ENCODE measurements at places on chromosomes 6 and 20.

DNA sequence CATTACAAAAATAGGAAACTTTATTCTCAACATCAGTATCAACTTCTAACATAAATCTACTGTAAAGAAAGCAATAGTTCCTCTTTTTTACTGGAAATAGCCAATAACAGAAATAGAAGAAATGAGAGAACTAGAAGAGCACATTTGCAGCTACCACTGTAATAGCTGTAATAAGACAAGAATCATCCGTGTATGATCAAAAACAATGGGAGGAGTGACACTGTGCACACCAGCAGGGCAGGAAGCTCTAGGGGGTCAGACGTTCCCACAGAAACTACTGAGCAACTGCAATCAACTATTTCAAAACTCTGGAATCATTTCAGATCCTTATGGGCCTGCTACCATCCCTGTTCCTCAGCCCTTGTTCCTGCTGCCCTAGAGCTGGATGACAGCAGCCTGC, 43.7 kb downstream of the NINL start:
- DNase-seq: no peak

- DNase-seq: no peak
These were observed 10.3 kb downstream of the SERPINB1 start for GRCh38 chr6:2831392-2831791.

GRCh38 chr6:169805242-169805838, 53.9 kb downstream of the ERMARD start:
- DNase-seq: no peak

DNA sequence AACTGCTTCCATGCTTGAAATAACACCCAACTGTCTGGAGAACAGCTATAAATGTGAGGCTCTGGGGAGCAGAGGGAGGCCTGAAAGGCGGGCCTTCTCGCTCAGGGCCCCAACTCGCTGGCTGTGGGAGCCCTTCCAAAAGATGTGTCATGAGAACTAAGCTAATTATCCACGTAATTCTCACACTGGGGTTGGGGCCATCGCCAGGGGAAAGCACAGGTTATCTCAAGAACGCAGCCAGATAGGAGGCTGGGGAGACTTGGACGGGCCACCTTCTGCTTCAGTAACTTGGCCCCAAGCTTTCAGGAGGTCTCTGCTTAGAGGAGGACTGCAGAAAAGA, 1.6 kb downstream of the PXDC1 start:
- no peak for DNase-seq

DNA sequence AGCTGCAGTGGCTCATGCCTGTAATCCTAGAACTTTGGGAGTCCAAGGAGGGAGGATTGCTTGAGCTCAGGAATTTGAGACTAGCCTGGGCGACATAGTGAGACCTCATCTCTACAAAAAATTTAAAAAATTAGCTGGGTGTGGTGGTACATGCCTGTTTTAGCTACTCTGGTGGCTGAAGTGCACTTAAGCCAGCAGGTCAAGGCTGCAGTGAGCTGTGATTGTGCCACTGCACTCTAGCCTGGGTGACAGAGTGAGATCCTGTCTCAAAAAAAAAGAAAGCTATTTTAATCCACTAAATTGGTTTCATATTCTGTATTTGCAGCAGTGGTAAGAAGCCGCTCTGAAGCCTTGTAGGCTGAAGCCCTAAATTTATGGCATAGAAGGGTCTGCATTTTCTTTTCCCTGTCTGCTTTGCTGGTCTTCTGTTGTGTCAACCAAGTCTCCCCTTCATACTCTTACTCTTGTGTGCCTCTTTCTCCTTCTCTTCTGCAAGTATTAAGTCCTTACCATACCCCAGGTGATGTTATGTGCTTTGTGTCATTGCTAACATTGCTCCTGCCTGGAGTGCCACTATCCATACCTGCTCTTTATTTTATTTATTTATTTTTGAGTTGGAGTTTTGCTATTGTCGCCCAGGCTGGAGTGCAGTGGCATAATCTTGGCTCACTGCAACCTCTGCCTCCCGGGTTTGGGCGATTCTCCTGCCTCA, 70.9 kb downstream of the MYO6 start:
- no peak for DNase-seq

DNA sequence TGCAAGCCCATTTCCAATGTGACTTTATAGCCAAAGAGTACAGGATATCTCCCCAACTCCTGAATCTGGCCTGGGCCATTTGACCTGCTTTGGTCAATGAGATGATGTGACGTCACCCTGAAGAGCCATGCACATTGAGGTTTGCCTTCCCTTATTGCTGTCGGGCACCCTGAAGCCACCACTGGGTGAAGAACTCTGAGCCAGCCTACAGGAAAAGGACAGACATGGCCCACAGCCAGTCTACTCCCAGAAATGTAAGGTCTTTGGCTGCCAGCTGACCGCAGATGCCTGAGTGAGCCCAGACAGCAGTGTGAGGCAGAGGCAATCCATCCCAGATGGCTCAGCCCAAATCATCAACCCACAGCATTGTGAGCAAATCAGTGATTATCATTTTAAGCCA, 3.7 kb upstream of the SYNDIG1 start:
- DNase-seq: no peak

DNA sequence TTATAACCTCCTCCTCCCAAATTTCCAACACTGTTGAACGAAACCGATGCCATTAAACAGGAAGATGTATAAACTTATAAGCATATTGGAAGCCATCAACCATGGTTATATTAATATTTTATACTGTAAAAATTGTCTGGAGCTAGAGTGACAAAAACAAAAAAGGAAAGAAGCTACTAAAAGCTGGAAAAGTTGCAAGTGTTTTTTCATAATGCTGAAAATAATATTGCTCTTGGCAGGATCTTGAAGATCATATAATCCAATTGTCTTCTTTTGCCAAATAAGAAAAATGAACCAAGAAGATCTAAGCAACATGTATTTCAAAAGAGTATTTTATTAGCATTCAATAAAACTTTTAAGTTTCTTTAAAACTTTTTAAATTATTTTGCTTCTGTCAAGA, 268.9 kb upstream of the HSF2 start:
- DNase-seq: no peak

DNA sequence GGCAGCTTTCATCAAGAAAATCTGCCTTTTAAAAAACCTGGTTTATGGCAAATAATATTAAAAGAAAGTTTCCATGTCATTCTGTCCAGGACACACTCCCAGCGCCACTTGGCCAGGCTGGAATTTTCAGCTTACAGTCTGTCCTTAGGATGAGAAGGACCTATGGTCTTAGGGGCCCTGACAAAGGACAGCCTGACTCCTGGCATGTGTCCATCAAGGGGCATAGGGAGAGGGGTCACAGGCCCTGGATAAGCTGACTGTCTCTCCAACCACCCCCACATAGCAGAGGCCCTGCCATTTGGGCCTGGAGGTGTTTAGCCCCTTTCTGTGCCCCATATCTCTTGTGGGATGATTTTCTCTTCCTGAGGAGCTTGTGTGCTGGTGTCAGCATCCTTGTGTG, 60.6 kb downstream of the ADTRP start:
- no peak for DNase-seq

Measured in stimulated activated CD4-positive, alpha-beta T cell treated with anti-CD3 and anti-CD28 coated beads, Interleukin-15, amount 100 ng/mL, for 1 hour (primary cell).